ENCODE measurements at places on chromosomes 1 and 21.
A peak's percentile ranks its signal among the peaks of the same experiment; 100 is the strongest.

DNA sequence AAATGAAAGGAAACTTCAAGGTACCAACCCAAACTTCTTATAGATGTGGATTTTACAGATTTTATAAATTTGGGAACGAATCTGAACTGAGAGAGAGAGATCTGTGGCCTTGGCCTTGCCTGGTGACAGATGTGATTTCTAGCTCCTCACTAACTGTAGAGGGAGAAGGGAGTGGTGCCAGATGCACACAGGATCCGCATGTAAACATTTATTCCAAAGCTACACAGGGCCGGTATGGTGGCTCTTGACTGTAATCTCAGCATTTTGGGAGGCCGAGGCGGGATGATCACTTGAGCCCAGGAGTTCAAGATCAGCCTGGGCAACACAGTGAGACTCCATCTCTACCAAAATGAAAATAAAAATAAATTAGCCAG lies 77.1 kb downstream of the PGBD5 start:
- DNase-seq, result no peak

GRCh38 chr1:27399251-27400025 lies 7.0 kb downstream of the GPR3 start:
- no peak for DNase-seq

- DNase-seq, result no peak
These were observed 7.6 kb downstream of the NSL1 start for GRCh38 chr1:212783976-212784375.

- DNase-seq, result no peak
These were observed 13.3 kb downstream of the KAZN start for GRCh38 chr1:14611792-14612191.

DNA sequence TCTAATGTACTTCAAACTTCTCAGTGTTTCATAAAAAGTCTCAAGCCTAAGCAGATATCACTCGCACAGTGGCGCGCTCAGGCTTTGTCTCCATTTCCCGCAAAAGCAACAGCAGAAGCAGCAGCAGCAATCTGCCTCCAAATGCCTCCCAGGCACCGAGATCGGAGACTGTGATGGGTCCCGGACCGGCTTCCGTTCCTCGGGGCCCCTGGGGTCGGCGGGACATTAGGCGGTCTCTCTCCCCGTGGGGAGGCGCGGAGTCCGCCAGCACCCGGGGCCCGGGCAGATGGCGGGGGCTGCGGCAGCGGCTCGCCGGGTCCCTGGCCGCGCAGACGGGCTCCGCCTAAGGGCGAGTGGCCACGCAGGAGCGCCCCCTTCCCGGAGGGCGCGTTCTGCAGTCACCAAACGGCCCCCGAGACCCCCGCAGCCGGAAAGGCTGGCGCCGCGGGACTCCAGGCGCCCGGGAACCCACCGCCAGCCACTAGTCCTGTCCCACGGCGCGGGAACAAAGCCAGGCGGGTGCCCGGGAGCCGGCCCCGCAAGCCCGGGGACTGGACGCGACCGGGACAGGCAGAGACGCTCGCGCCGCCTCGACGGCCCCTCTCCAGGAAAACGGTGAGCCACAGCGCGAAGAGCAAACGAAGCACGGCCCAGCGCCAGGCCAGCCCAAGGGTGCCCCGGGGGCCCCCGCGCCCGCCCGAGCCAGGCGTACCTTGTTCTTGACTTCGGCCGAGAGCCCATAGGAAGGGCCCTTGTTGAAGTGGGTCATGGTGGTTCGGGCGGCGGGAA lies 590 bp downstream of the CNN3 start:
- DNase-seq, result peak; percentile 63

GRCh38 chr1:84985365-84985764 lies 11.5 kb downstream of the MCOLN2 start:
- no peak for DNase-seq

DNA sequence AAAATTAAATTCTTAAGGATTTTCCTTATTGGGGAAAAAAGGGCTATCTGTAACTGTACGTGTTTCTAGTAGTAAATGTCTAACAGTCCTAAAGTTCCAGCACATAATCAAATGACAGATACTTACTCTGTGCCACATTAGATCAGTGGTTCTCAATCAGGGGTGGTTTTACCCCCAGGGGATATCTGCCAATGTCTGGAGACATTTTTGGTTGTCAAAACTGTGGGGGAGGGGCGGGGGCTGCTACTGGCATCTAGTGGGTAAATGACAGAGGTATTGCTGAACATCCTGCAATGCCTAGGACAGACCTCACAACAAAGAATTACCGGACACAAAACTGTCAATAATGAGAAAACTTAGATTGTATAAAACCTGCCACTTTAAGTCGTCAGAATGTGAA lies 33.4 kb upstream of the PTPRC start:
- DNase-seq, result no peak

GRCh38 chr1:118773656-118774055 lies 214.5 kb downstream of the TBX15 start:
- peak; percentile 2 for DNase-seq

- no peak for DNase-seq
These were observed 122.3 kb downstream of the ZMYM4 start for GRCh38 chr1:35390600-35391494.

DNA sequence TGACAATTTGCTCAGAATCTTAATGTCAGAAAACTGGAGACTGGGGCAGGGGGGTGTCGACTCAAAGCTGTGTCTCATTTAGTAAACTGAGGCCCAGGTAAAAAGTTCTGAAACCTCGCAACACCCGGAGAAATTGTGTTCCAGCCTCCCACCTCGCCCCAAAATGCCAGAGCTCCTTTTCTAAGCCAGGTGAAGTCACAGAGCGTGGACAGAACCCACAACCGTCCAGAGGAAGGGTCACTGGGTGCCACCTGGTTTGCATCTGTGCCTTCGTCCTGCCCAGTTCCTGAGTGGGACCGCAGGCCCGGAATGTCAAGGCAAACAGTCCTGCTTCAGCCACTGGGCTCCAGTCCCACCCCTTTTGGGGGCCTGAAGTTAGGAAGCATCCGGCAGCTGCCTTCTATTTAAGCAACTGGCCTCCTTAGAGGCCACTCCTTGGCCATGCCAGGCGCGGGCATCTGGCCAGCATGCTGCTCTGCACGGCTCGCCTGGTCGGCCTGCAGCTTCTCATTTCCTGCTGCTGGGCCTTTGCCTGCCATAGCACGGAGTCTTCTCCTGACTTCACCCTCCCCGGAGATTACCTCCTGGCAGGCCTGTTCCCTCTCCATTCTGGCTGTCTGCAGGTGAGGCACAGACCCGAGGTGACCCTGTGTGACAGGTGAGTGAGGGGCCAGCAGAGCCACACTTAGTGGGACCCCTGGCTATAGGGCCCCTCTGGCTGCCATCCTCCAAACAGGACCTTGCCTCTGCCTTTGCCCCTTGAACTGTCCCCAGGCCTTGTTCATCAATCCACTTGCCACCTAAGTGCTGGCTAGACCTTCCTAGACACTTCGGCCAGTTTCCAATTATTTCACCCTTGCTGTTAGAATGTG lies at the start of gene TAS1R1:
TSS of gene TAS1R1 (plus strand) at position 401 of the 872 bp plus-strand sequence. CDS start at position 468, 67 bp downstream.
- no peak for DNase-seq

- peak; percentile 49 for DNase-seq
These were observed 51.5 kb downstream of the SYT14 start for GRCh38 chr1:209989525-209989924.

DNA sequence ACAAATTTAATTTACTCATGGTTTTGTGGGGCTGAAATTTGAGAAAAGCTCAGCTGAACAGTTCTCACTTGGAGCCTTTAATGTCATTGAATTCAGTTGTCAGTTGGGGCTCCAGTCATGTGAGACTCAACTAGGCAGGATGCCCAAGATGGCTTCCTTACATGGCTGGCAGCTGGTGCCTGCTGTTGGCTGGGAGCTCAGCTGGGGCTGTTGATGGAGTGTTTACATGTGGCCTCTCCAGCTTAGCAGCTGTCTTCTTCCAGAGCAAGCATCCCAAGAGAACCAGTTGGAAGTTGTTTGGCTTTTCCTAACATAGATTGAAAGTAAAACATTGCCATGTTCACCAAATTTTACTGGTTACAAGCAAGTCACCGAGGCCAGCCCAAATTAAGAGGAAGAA lies 81.8 kb upstream of the KCNA3 start:
- no peak for DNase-seq

GRCh38 chr1:143735764-143736461 lies 235.9 kb downstream of the FAM72C start:
- peak; percentile 0 for DNase-seq

DNA sequence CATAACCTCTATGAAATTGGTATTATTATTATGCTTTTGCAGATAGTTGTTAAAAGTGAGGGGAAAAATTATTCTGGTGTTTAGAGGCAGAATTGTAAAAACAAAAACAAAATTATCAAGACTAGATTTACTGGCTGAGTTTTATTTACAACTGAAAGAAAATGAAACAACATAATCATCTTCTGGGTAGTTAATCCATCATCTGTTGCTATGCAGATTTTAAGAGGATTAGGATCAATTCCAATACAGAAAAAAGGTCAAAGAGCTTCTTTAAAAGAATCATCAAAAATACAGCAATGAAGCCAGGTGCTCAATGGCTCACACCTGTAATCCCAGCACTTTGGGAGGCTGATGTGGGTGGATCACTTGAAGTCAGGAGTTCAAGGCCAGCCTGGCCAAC lies 8.3 kb downstream of the GOLT1A start:
- DNase-seq, result no peak

DNA sequence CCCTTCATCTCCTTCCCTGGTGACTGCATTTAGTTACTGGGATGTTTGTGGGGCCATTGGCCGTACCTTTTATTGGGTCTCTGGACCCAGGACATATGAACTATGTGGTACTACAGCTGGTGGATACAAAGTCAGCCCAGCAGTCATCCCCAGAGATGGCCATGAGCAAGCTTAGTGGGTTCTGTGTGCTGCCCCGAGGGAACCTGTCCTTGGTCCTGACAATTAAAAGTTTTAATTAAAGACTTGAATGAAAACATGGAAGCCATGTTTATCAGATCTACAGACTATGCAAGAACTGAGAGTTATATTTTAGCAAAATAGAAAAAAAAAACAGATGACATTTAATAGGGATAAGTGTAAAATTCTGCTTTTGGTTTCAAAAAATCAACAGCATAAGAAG lies 2.8 kb upstream of the NES start:
- DNase-seq, result no peak

DNA sequence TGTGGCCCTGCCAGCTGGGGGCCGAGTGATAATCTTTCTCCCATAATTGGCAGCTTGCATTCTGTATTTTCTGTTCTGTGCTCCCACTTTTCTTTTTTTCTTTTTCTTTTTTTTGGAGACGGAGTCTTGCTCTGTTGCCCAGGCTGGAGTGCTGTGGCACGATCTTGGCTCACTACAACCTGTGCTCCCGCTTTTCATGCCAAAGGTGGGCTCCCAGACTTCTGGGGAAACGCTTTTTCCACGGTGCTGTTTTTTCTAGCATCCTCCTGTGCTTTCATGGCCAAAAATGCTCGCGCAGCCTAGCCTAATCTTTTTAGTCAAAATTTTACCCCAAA lies 585 bp upstream of the AHCTF1 start:
- DNase-seq, result no peak

- peak; percentile 59 for DNase-seq
These were observed 1.2 kb downstream of the UBR4 start for GRCh38 chr1:19208710-19209438.

DNA sequence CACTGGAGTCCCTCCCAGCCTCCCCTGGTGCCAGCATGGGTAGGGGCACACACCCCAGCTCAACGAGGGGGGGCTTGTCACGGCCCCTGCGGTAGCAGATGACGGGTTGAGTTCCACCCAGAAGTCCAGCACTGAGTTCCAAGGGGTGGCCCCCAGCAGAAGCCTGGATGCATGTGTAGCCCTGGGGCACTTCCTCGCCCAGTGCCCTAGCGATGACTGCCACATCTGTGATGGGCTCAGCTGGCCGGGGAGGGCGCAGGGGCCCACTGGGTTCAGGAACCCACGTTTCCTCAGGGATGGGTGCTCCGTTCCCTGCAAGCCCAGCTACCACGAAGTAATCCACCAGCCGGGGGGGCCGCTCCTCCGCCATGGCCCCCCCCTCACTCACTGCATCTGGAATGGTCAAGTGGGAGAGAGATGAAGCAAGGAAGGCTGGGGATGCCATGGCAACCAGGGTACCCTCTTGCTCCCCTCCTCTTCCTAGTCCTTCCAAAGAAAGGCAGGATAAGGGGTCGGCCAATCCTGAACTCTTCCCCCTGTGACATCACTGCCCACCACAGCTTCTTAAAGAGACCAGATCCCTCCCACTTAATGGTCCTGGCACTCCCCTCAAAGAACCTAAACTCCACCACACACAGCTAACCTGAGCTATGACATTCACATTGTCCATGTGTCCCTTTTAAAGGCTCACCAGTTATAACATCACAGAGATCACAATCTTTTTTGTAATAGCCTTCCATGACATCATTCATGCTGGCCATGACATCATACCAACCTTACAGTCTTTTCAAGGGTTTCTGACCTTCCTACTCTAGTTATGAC lies 2.3 kb downstream of the DENND4B start:
- no peak for DNase-seq

GRCh38 chr1:18926315-18927081 lies 24.1 kb upstream of the ALDH4A1 start:
- DNase-seq, result peak; percentile 93

GRCh38 chr1:180863158-180863775 lies 49.4 kb upstream of the KIAA1614 start:
- DNase-seq, result peak; percentile 70

DNA sequence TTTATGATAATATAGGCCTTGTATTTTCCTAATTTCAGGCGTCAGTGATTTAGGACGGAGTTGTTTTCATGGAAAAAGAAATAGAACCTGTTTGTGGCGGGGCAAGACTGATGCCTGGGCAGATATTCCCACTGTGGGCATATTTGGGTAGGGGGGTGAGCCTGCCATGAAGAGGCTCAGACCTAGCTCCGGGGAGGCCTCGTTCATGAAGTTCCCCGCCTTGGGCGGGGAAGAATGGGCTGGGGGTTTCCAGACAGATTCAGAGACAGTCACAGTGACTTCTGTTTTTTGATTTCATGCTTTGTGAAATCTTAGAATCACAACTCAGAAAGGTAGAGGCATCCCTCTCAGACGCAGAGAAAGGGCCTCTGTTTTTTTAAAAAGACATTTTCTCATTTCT lies 36.1 kb downstream of the RUNX3 start:
- DNase-seq, result no peak

DNA sequence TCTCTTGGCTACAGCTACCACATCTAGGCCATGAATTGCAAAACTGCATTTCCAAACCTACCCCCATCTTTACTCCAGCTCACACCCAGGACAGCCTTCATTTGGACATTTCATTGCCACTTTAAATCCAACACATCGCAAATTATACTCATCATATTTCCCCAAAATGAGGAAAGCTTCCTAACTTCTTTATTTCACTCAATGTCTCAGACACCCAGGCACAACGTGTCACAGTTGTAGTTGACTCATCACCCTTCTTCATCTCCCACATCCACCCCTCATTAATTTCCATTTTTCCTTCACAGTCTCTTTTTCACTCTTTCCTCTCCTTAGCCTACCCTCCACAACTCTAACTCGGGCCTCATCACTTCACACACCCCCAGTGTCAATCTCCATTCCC lies 6.7 kb downstream of the OTUD7B start:
- DNase-seq, result no peak

GRCh38 chr1:53046930-53047329 lies 15.1 kb upstream of the PODN start:
- DNase-seq, result peak; percentile 89

Data from astrocyte of the spinal cord (primary cell).